ENCODE measurements at places on chromosomes 3 and 15.

- no peak for DNase-seq
These were observed 1.7 kb downstream of the TBC1D5 start for GRCh38 chr3:17740721-17741141.

GRCh38 chr15:66622591-66623022, 56.8 kb upstream of the LCTL start:
- no peak for DNase-seq

DNA sequence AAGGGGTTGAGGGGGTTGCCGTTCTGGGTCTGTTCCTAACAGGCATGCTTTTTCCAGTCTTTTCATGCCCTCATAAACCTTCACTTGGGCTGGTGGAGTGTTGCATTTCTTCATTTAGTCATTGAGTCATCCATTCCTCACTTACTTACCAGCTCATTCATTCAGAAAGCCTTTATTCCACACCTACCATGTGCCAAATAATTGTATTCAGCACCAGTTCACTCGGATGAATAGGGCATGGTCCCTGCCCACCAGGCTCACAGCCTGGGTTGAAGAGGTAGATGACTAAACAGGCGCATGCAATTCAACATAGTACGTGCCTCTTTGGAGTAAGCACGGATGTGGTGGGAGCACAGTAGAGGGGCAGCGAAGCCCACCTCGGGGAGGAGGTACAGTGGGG, 35.1 kb upstream of the THSD4 start:
- no peak for DNase-seq

- DNase-seq, result no peak
These were observed 113.5 kb downstream of the KCNAB1 start for GRCh38 chr3:156233876-156234275.

GRCh38 chr15:62985768-62986167, 56.8 kb upstream of the TPM1 start:
- DNase-seq, result no peak

- no peak for DNase-seq
These were observed 109.9 kb downstream of the RPLP1 start for GRCh38 chr15:69562564-69562963.

Data from stimulated activated CD4-positive, alpha-beta T cell treated with anti-CD3 and anti-CD28 coated beads, Interleukin-1b, Interleukin-23, amount 100 ng/mL, for 48 hours (primary cell).